T follicular helper cell (primary cell): ENCODE measurements at places on chromosomes 4 and X.

- no peak for DNase-seq
Measured at GRCh38 chr4:10013722-10014121, 7.6 kb downstream of the SLC2A9 start.

- DNase-seq: no peak
Measured at GRCh38 chr4:53991821-53992220, 72.6 kb downstream of the CHIC2 start.

GRCh38 chrX:11103006-11103405 is 8.1 kb upstream of the HCCS start:
- DNase-seq: no peak

DNA sequence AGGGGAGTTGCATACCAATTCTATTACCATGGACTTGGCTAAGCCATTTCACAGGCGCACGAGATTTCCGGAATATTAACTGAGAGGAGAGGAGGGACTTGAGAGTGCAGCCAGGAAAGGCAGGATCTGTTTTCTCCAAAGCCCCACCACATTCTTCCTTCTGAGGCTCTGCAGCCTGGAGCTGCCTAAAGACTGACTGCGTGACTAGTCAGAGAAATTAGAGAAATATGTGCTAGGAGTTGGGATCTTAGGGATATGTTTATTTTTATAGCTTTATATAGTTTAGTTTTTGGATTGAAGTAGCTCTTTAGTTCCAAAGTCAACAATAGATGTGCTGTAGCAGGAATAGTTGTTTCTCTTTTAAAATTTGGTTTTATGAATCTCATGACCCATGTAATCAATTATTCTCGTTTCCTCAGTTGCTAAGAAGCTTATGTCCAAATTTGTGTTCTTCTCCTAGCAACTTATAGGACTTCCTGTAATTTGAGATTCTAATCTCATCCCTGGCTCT is 300.1 kb upstream of the DDX53 start:
- DNase-seq: no peak

GRCh38 chr4:131499141-131499873 is 1649.8 kb upstream of the PCDH10 start:
- no peak for DNase-seq

- DNase-seq: no peak
Measured at GRCh38 chr4:17812801-17813200, 2.0 kb downstream of the NCAPG start.

- no peak for DNase-seq
Measured at GRCh38 chr4:39814403-39815185, 116.7 kb downstream of the UBE2K start.

- no peak for DNase-seq
Measured at GRCh38 chrX:150005027-150005426, 66.7 kb upstream of the EOLA2 start.

- no peak for DNase-seq
Measured at GRCh38 chr4:147791865-147792264, 60.0 kb downstream of the ARHGAP10 start.

- DNase-seq: no peak
Measured at GRCh38 chr4:187294861-187295260, 571.2 kb upstream of the FAT1 start.

GRCh38 chrX:36007207-36007606 is 87.7 kb downstream of the CFAP47 start:
- DNase-seq: no peak

GRCh38 chr4:180789929-180790328 is 1453.3 kb upstream of the TENM3 start:
- DNase-seq: no peak

GRCh38 chrX:39665830-39666518 is 431.8 kb downstream of the BCOR start:
- no peak for DNase-seq
